Activated CD8-positive, alpha-beta memory T cell treated with anti-CD3 and anti-CD28 coated beads, Interleukin-2, amount 10 ng/mL, durations not matched to agents 7 days and 5 days (primary cell): ENCODE measurements at places on chromosomes 5 and 9. TPM values are rescaled to one million over a fixed set of nuclear protein-coding genes. Genes with fewer than 3 reads are reported as not detected.

- DNase-seq, result no peak
Measured at GRCh38 chr9:71758277-71758676, 10.0 kb downstream of the CEMIP2 start.

- DNase-seq, result no peak
Measured at GRCh38 chr5:43676083-43676840, 73.3 kb downstream of the NNT start.

The TOR1A gene
- 56.1 TPM for total RNA-seq

The ORM2 gene
- not detected for total RNA-seq

The MCTP1 gene
- not detected for total RNA-seq

The PRDM9 gene
- total RNA-seq, result not detected
